ENCODE measurements at places on chromosomes 7 and 10.

GRCh38 chr10:10712155-10712704 is 305.4 kb upstream of the CELF2 start:
- DNase-seq, result no peak

DNA sequence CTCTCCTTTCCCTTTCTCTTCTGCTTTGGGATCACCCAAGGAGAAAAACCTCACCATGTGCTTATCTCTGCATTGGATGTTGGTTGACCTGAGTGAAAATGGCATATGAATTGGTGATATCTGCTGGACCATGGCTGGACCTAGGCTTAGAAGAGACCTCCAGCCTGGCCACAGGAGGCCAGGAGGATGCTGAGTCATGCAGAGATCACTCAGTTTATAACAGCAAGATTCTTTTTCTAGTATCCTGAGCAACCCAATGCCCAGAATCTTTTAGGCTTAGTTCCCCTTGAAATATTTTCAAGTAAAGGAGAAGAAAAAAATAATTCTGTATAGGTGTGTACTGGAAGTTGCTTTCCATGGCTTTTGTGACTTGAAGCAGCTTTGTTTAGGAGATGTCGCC is 236.3 kb downstream of the KLF6 start:
- no peak for DNase-seq

DNA sequence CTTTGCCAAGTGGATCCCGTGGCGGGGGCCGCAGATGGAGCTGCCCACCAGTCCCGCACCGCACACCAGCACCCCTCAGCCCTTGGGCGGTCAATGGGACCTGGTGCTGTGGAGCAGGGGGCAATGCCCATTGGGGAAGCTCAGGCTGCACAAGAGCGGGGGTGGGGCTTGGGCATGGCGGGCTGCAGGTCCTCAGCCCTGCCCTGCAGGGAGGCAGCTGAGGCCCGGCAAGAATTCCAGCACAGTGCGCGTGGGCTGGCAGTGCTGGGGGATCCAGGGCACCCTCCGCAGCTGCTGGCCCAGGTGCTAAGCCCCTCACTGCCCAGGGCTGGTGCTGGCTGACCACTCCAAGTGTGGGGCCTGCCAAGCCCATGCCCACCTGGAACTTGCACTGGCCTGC is 136.2 kb upstream of the ANKRD30A start:
- DNase-seq, result no peak

GRCh38 chr7:137943132-137943551 is 58.7 kb downstream of the CREB3L2 start:
- no peak for DNase-seq

- DNase-seq, result no peak
These were observed 35.6 kb downstream of the C10orf90 start for GRCh38 chr10:126634911-126635310.

DNA sequence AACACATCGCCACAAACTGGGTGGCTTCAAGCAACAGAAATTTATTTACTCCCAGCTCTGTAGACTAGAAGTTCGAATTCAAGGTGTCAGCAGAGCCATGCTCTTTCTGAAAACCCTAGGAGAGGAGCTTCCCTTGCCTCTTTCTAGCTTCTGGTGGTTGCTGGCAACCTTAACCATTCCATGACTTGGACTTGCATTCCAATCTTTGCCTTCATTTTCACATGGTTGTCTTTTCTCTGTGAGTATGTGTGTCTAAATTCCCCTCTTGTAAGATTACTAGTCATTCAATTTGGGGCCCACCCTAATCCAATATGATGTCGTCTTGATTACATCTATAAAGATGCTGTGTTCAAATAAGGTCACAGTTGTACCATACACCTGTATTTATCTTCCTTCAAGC is 65.9 kb upstream of the PRKG1 start:
- DNase-seq, result no peak

DNA sequence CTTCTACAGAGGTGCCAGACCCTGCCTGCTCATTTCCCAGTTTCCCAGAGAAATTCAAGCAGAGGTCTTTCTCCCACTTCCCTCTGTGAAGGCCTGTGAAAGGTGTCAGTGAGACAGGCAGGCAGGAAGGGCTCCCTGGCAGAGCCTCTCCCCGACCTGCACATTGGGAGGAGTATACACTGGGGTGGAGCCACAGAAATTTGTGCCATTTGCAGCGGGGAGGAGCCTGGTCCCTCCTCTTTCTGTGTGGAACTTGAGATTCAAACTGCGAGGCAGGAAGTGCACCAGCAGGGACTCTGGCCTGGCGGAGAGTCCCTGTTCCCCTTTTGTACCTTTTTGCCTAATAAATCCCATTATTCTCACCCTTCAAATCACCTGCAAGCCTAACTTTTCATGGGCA is 54.6 kb upstream of the OPN4 start:
- DNase-seq, result no peak

- no peak for DNase-seq
These were observed 4.1 kb downstream of the GET4 start for GRCh38 chr7:880450-880849.

DNA sequence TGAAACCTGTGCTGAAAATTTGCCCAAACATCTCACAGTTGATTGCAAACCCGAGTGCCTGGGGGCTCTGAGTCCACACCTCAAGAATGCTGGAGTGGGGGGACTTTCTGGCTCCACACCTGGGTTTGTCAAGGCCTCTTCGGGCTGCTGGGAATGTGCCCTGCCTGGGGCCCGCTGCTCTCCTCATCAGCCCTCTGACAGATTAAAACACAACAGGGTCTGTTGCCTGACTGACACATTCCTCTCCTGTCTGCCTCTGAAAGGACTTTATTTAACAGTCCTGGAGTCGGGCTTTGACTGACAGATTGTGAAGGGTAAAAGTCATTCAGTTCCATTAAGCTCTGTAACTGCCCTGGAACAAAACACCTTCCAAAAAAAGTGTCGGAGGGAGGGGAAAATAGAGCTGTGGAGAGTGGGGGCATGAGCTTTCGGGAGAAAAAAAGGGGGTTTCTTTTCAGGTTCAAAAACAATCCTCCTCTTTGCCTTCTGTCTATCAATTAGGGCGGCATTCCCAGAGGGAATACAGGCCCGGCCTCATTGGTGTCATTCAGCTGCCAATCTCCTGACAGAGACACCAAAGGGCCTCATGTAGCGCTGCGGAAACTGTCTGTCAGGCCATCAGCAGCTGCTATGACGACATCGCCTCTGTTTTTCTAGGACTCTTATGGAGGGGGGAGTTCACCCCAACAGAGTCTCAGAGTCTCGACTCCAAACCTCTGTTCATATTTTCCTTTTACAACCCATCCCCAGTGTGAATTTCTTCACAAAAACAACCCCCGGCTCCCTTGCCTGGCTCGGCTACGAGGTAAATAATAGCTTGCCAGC is 398.8 kb upstream of the NFE2L3 start:
- DNase-seq, result no peak

DNA sequence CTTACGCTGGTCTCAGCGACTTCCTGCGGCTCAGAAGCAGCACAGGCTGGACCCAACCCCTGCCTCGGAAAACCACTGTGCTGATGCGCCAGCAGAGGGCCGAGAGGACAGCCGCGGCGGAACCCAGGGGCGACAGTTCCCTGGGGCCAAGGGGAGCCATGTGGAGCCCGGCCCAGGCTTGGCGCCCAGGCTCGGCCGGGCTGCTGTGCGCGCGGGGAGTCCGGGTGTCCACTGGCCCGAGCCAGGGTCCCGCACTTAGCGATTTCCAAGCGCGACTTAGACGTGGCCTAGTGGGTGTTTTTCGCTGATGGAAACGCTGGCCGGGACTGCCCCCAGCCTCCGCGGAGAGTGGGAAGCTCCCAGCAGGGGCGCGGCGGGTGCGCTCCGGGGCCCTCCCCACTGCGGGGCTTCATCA is 18.6 kb upstream of the ZNF32 start:
- no peak for DNase-seq

DNA sequence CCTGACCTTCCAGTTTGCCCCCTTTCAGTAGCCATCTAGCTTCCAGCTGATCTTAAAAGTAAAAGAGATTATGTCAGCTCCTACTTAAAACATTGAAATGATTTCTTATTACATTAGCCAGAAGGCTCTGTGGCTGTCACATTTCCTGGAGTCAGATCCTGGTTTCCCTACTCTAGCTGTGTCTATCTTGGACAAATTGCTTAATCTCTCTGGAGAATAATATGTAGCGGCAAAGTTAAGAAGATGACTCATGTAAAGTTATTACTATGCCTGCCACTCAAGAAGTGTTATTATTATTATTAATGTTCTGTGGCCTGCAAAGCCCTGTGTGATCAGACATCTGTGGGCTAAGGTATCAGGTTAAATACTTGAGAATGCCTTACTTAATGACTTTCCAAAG is 107.2 kb downstream of the RUNDC3B start:
- no peak for DNase-seq

- no peak for DNase-seq
These were observed 24.6 kb upstream of the LIMK1 start for GRCh38 chr7:74059037-74059436.

- DNase-seq, result no peak
These were observed 95.3 kb downstream of the CPED1 start for GRCh38 chr7:121083790-121084251.
